ENCODE measurements at places on chromosomes 11 and 22.

DNA sequence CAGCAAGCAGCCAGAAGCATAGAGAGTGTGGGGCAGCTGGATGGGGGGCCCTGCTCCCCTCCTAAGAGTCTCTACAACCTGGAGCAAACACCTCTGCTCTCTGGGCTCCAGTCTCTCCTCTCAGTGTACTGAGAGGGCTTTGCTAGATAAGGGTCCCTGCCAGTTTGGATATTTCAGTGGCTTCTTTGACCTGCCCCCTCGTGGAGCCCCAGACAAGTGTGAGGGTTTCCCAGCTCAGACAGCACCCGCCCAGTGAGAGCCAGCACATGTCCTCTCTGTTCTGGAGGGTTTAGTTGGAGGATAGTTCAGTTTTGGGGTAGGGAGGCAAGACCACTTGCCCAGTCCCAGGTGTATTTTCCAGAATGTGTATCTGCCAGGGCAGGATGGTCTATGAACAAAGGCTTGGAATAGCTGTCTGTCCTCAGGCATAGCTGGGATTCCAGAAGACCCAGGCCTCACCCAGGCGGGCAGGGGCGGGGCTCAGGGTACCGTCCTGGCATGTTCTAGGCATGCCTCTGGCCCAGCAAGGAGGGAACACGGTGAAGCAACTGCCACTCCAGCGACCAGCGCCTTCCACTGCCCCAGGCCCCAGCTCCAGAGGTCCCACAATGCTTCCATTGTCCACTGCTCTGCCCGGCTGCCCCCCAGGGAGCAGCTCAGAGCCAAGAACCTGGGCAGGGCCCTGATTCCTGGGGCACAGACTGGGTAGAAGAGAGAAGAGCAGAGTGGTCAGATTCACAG is 7.5 kb upstream of the MICALL1 start:
- no peak for DNase-seq

DNA sequence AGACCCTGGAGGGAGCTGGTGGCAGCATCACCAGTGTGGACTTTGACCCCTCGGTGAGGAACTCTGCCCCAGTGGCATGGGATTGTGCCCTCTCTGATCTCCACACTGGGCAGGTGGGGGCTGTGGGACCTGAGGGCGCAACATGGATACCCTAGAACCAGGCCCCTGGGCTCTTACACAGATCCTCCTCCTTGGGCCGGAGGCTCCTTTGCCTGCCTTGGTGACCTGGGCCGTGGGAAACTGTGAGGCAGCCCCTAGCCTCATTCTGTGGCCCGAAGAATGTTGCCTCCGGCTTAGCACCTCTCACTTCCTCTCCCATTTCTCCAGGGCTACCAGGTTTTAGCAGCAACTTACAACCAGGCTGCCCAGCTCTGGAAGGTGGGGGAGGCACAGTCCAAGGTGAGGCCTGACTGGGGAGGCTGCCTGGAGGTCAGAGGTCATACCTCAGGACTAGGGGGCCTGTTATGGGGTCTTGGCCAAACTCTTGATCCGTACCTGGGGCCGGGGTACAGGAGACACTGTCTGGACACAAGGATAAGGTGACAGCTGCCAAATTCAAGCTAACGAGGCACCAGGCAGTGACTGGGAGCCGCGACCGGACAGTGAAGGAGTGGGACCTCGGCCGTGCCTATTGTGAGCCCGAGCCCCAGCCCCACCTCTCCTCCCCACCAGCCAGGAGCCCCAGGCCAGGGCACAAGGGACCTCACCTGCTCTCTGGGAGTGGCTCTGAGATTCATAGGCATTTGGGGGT is 12.2 kb downstream of the ATG16L2 start:
- DNase-seq, result no peak

GRCh38 chr11:19849947-19850593 is 137.4 kb downstream of the NAV2 start:
- DNase-seq, result no peak

DNA sequence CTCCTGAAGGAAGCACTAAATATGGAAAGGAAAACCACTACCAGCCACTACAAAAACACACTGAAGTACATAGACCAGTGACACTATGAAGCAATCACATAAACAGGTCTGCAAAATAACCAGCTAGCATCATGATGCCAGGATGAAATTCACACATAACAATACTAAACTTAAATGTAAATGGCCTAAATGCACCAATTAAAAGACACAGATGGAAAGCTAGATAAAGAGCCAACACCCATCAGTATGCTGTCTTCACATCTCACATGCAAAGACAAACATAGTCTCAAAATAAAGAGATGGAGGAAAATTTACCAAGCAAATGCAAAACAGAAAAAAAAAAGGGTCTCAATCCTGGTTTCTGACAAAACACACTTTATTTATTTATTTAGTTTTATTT is 171.7 kb downstream of the TTC28 start:
- DNase-seq, result no peak

GRCh38 chr11:84227970-84228665 is 942.0 kb upstream of the CCDC90B start:
- no peak for DNase-seq

DNA sequence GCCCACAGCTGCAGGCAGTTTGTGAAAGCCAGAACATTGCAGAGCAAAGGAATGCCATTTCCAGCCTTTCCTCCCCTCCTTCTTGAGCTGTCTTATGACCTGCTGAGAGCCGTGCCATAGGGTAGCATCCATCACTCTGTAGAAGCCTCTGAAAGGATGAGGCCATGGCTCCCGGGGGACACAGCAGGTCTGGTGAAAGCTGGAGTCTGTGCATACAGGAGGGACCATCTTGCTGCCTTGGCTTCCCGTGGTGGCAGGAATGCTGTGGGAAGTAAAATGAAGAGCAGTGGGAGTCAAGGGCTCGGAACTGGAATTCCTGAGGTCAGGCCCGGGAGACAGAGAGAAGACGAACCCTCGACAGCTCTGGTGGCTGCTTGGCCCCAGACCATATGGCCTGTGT is 30.9 kb downstream of the ANO1 start:
- DNase-seq, result no peak

- DNase-seq, result no peak
Observed at GRCh38 chr11:62340269-62340901, 3.1 kb downstream of the ASRGL1 start.

DNA sequence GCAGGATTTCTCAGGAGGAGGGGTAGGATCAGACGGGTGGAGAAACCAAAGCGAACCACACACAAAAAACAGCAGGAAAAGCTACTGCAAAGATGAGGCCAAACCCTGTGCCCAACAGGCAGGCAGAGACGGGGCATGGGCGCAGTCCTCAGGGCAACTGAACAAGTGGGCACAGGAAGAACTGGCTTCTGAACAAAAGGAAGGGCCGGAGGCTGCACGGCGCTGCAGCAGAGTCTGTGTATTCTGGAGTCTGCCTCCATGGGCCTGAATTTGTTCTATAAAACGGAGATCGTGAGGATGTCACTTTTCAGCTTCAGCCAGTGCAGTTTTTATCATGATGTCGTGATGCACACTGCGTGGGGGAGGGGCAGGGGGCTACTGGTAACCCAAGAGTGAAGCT is 1026.0 kb downstream of the TBC1D22A start:
- DNase-seq, result no peak

DNA sequence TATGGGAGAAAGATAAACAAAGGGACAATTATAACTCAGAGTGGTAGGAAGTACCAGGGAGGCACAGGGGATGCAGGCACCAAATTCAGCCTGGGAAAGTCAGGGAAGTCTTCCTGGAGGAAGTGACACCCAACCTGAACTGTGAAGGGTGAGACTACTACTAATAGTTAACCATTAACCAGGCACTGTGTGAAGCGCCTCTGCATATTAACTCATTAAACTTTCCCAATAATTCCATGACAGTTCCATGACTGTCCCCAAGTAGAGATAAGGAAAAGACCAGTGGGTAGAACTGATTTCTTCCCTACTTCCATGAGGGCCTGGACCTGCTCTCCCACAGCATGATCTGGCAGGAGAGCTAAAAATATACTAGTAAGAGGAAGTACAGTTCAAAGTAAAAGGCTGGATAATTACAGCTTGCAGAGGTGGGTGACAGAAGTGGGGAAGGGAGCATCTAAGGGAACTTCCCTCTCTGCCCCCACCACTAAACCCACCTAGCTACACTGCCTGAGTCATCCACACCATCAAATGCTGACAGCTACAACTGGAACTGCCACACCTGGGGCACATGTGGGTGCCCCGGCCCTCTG is 4.7 kb upstream of the AP1B1 start:
- DNase-seq, result no peak

DNA sequence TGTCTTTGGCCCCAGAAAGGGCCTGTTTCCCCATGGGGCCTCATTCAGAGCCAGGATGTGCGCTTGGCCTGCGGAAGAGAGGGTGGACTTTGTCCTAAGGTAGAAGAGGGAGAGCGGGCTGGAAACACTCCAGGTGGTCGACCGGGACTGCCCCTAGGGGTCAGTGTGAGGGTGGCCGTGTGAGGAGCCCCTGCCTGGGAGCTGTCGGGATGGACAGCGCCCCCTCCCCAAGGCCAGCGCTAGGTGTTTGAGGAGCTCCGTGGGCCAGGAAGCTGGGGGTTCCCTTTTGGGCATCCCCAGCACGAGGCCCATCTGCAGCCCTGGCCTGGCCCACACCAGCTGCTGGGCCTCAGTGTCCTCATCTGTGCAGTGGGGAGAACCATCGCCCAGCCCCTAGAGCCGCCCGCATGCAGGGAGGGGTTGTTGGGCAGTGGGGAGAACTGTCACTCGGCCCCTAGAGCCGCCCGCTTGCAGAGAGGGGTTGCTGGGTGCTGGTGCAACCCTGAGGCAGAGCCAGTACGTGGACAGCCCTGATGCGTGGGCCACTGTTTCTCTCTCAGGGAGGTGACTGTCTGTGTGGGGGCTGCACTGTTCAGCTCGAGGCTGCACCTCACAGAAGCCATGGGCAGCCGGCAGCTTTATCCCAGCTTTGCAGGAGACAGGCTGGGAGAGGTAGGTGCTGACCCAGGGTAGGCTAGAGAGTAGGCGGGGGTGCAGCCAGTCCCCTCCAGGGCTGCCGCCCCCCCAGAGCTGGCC is 1319.9 kb downstream of the BRD1 start:
- no peak for DNase-seq

DNA sequence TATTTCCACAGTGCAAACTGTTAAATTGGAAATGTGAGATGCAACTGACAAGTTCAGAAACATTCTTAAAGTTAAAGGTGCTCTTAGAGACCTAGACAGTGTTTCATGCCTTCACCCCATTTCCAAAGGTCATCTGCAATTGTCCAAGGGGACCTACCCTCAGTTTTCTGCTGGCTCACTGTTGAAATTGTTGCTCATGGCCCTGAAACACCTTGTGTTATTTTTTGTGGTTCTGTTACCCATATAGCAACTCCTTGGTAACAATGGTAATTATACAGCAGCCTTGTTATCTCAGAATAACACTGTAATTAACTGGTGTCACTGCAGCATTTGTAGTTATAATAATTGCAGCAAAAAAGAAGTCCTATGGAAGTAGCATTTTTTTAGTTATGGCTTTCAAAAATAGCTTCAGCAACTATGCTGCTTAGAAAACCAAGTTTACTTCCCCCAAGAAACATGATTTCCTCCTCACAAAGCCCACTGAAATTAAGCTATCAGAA is 49.2 kb upstream of the CCDC34 start:
- DNase-seq, result no peak

DNA sequence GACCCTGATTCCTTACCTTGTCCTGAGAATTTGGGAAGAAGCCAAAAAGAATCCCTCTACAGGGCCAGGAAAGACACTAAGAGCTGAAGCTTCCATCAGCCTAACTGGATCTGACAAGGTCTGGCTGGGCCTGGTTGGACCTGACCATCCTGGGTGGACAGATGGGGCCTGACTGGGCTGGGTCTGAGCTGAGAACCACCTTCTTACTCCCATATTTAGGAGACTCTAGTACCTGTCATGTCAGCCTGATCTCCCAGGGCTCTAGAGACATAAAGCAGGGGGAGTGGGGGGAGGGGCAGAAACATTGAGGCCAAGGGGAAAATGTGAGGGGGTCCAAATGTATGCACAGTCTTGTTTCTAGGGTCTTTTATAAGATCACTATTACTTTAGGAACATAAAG is 129.9 kb downstream of the BUD13 start:
- no peak for DNase-seq

- no peak for DNase-seq
Observed at GRCh38 chr11:26755762-26756161, 33.9 kb upstream of the SLC5A12 start.

GRCh38 chr11:70546191-70546940 is 148.0 kb downstream of the CTTN start:
- DNase-seq, result no peak

DNA sequence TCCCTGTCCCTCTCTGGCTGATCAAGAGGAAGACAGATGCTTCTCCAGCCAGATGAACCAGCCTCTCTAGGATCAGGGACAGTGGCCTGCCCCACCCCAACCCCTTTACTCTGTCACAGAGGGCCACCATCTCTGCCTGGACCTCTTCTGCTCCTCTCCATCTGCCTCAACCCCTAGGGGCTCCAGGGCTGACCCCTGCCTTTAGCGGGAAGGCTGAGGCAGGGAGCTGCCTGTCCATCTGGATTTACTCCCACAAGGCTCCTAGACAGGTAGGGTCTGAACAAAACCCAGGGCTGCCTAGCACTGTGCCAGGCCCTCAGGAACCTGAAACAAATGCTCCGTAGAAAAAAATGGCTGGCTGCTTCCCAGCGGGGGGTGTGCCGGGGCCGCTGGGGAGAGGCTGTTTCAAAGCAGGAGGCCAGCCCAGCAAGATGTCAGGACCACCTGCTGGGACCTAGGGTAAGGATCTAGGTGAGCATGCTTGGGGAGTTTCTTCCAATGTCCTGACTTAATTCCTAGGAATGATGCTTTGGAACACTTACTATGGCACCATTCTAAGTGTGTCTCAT is 3.2 kb downstream of the CHST1 start:
- DNase-seq, result no peak

- DNase-seq, result no peak
Observed at GRCh38 chr22:23192133-23192532, 11.8 kb downstream of the BCR start.

DNA sequence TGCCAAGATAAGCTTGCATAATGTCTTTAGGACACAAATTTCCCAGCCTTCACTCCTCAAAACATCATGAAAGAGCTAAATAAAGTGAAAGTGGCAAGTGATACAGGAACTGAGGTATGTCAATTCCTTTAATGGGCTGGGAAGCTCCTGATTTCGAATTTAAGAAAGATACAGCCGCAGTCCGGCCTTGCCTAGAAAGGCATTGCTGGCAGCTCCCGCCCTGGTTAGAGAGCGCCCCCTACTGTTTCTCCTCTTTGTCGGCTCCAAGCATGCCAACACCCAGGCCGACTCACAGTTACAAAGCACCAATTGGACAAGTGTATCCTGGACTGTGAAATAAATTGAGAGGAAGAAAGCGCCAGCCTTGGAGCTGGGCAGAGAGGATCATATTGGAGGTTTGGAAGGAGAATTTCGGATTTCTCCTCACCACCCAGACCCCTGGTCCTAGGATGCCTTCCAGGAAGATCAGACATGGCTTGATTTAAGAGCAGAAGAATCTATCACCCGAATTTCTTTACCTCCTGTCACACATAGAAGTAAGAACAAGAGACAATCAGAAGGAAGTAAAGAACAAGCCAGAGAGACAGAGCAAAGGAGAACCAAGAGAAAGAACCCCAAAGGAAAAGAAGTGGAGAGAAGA is 84.0 kb downstream of the FAM76B start:
- DNase-seq, result peak; percentile 56

- DNase-seq, result peak; percentile 74
Observed at GRCh38 chr11:12318791-12319438, 58.5 kb upstream of the PARVA start.

GRCh38 chr11:9577556-9577955 is 4.1 kb downstream of the WEE1 start:
- DNase-seq, result no peak
